ENCODE measurements at places on chromosomes 11 and 22.

DNA sequence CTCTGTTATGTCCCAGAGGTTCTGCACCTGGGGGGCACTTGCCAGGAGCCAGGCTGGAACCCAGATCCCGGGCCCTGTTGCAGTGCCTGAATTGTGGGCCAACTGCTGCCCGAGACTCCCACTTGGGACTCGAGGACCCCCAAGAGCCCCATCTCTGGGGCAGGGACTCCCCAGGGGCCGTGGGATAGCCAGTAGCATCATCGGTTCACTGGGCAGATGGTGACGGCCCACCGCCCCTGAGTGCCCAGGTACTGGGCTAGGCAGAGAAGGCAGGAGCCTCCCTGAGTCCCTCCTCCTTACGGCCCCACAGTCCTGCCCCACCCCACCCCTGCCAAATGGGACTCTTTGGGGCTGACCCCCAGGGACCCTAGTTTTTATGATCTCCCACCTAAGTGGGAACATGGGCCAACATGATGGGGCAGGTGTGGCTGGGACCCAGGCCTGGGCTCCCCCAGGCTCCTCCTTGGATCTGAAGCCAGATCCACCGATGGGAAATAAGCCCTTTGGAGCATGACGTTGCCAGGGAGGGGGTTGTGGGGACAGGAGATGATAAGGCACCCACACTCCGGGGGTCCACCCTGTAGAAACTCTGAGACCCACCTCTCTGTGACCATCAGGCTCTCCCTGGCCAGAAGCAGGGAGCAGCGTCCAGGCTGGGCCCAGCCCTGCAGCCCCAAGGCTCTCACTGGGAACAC is 94.5 kb upstream of the FGF3 start:
- peak; percentile 50 for DNase-seq

- DNase-seq = peak; percentile 50
Observed at GRCh38 chr11:68685656-68686380, 1.5 kb downstream of the GAL start.

DNA sequence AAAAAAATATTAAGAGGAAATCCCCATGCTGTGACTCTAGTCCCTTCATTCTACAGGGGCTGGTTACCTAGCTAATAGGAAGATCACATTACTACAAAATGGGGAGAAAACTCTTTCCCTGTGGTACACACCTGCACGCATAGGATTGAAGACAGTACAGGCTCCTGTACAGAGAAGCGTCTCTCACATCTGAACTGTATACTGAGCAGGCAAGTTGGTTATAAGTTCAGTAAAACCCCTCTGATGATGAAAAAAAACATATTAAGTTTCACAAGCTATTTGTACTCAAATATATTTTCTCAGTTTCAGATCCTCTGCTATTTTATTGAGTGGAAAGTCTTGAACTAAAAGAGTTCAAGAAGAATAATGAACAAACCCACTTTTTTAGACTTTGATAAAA is 156.9 kb upstream of the HSD17B12 start:
- DNase-seq = no peak

GRCh38 chr22:32951807-32952153 is 106.4 kb downstream of the SYN3 start:
- no peak for DNase-seq

DNA sequence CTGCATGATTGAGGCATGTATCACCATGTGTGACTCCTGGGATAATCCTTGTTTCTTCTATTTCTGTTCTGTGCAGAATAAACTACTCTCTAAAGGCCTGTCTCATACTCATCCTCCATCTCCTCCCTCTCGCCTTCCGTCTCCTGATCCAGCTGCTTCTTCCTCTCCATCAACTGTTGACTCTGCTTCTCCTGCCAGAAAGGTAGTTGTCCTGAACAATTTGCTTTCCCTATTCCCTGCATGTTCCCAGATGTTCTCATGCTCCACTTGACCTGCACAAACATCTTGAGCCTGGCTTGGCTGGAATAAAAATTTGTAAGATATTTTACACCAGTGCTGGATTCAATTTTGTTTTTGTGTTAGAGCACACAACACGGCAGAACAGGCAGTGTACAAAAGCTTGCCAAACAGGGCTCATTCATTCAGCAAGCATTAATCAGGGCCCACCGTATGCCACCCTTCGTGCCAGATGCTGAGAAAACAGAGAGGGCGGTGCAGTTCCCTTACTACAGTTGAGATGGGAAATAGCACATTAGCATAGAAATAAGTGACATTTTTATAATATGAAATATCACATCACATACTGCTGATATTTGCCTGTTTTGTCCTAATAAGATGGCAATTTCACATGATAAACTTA is 133.3 kb upstream of the PARVA start:
- DNase-seq = no peak
